CD8-positive, alpha-beta memory T cell (primary cell): ENCODE measurements at places on chromosomes 7 and 10. TPM values are rescaled to one million over a fixed set of nuclear protein-coding genes. Genes with fewer than 3 reads are reported as not detected.

The TMEM236 gene
- not detected for polyA plus RNA-seq

The GBX1 gene
- polyA plus RNA-seq, result not detected

- H3K27ac ChIP-seq, result no peak overlapping the region
- no peak overlapping the region for H3K4me3 ChIP-seq
- H3K4me1 ChIP-seq, result no peaks in the 10 kb centered on the region
- no peak for DNase-seq
- no peaks in the 10 kb centered on the region for H3K27me3 ChIP-seq
- H3K36me3 ChIP-seq, result no peaks in the 10 kb centered on the region
Observed at GRCh38 chr10:3372281-3372680, 199.7 kb upstream of the PITRM1 start.

GRCh38 chr10:17081431-17081830 lies 48.2 kb downstream of the CUBN start:
- no peak overlapping the region for H3K4me3 ChIP-seq
- no peak overlapping the region for H3K27ac ChIP-seq
- no peaks in the 10 kb centered on the region for H3K27me3 ChIP-seq
- no peaks in the 10 kb centered on the region for H3K4me1 ChIP-seq

GRCh38 chr7:155166673-155167370 lies 96.7 kb downstream of the HTR5A start:
- H3K36me3 ChIP-seq, result no peaks in the 10 kb centered on the region
- no peak for DNase-seq
- H3K27ac ChIP-seq, result no peak overlapping the region
